Thymus (tissue), 14 donors: ENCODE measurements at places on chromosomes 7 and 10.

GRCh38 chr7:154927624-154928125 lies 75.2 kb downstream of the PAXIP1 start:
- peak; percentile 81 for DNase-seq

DNA sequence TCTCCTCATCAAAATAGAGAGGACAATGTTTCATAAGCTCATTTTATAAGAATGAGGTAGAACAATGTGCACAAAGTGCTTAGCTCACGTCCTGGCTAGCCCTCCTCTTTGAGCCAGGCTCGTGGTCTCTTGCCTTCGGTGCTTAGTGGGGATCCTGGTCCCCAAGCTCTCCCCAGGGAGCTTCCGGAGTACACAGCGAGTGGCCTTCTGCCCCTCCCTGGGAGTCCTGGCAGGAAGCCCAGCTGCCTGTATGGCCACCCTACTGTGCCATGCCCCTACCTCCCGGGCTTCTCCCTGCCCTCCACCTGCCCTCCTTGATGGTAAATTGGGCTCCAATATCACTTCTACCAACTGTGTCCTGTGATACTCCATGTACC lies 868 bp downstream of the MYO1G start:
- no peak for DNase-seq

- DNase-seq, result peak; percentile 38
Measured at GRCh38 chr7:26376175-26376917, 84.7 kb downstream of the SNX10 start.

DNA sequence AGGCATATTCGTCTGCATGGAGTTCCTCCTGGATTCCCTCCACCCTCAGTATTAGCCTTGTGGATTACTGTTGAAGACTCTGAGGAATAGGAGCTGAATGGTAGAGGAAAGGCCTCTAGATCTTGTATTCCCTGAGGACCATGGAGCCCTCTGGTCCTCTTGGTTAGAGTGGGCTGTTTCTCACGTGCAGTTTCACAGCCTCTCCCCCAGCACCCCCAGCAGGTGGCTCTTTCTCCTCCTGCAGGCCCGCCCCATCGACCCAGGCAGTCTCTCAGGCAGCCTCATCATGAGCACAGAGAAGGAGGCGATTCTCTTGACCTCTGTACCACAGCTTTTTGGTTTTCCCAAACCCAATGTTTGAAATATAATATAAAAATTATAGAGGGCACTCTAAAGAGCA lies 102.0 kb downstream of the WNT2 start:
- DNase-seq, result no peak

DNA sequence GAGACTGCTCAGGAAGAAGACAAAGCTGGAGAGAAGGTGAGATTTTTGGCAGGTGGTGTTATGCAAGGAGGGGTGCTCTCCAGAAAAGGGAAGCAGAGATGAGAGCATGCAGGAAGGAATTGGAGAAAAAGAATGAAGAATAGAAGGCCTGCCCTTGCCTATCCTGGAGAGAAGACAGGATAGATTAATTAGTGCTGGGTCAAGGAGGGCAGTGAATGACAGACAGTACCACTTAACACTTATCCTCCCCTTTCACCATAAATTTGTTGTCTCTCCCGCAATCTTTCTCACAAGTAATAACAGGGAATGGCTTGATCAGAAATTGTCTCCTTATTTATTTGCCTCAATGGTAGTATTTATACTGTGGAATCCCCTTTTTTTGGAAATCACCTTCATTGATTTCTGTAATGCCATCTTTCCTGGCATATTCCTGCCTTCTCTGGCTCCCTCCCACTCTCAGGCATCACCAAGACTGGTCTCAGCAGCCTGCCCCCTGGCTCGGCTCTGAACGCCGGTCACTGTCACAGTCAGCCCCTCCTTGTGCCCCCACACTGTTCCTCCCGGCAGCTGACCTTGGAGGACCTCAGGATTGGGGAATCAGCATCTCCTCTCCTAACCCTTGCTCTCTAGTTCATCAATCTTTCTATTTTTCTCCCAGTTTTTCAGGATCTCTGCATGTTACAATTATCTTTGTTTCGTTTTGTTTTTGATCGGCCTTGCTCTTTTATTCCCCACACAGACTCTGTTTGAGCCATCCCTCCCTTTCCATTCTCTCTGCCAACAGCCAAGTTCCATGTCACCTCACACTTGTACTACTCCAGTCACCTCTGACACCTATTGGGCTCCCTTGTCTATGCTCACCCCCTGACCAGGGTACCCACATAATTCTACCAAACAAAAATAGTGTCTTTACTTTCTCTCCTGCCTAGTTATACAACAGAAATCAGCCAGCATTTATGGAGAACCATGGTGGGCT lies 294.2 kb downstream of the PLXDC2 start:
- no peak for DNase-seq

- no peak for DNase-seq
Measured at GRCh38 chr7:84384417-84384816, 189.8 kb upstream of the SEMA3A start.

- peak; percentile 12 for DNase-seq
Measured at GRCh38 chr7:75534727-75535307, 42.7 kb downstream of the SPDYE5 start.

DNA sequence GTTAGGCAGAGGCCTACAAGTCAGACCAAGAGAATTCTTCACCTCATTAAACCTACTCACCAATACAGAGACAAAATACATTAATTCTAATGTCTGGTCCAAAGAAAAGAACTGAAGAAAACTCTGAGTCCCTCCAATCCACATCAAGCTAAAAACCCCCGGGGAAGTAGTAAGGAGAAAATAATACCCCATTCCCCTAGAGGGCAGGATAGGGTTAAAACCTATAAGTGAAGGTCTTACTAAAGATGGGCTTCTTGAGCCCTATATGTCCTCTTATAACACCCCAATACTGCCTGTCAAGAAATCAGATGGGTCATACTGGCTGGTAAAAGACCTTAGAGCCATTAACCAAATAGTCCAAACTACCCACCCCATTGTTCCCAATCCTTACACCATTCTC lies 141.3 kb upstream of the TMEM106B start:
- DNase-seq, result no peak

DNA sequence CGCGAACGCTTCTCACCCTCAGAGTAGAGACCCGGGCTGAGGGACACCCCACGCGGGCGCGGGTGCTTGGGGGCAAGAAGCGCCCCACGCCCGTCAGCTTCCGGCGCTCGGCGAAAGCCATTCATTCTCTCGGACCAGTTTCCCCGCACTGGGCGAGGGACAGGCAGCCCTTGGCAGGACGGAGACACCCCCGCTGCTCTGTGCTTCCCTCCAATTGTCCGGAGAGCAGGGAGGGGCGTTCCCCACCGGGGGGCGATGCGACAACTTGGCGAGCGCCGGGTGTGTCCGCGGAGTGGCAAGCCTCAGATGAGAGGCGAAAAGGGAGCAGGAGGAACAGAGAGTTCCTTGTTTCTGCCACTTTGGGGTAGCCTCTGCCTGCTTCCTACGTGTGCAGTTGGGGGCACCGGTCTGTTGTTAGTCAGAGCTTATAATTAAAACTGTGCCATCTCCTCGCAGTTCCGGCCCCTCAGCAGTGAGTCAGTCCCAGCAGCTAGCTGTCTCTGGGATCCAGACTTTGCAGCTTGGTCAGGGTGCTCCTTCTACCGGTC lies 1.7 kb downstream of the GPR158 start:
- no peak for DNase-seq

GRCh38 chr7:14630048-14630447 lies 272.5 kb downstream of the DGKB start:
- DNase-seq, result no peak

DNA sequence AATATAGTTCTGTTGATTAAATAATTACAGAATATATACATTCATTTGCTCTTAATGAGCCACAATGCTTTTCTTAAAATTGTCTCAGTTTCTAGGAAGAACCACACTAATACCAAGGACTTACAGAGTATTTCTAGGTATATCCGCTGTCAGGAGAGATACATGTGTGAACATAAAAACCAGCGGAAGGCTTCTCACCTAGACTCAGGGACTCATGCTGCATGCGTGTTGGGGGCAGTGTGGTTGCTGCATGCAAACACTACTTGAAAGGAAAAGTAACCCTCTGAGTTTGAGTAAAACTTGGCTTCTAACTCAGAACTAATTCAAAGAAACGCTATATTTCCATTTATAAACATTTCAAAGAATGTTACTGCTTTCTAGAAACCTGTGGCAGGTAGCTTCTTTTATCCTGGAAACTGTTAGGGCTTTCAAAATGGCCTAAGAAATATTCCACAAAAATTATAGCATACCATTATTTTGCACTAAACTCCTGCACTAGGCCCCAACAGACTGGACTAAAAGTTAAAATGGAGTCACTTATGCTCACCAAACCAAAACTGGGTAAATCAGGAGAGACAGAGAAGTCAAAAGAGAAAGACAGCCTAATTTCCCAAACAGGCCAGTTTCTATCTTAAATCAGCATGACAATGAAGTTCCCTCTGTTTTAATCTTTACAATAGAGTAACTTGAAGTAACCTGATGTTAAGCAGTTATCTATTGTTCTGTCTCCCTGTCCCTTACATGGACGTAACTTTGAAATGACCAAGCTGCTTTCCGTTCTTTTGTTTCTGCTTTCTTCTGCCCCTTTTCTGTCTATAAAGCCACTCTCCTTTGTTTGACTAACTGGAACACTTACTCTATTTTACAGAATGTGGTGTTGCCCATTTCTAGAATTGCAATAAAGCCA lies 95.2 kb upstream of the FAM133B start:
- DNase-seq, result no peak

- no peak for DNase-seq
Measured at GRCh38 chr10:11609492-11610093, 1.9 kb downstream of the USP6NL start.

GRCh38 chr7:13990984-13991790 lies 1.7 kb upstream of the ETV1 start:
- peak; percentile 82 for DNase-seq

- DNase-seq, result no peak
Measured at GRCh38 chr10:119241066-119241465, 33.7 kb downstream of the GRK5 start.

DNA sequence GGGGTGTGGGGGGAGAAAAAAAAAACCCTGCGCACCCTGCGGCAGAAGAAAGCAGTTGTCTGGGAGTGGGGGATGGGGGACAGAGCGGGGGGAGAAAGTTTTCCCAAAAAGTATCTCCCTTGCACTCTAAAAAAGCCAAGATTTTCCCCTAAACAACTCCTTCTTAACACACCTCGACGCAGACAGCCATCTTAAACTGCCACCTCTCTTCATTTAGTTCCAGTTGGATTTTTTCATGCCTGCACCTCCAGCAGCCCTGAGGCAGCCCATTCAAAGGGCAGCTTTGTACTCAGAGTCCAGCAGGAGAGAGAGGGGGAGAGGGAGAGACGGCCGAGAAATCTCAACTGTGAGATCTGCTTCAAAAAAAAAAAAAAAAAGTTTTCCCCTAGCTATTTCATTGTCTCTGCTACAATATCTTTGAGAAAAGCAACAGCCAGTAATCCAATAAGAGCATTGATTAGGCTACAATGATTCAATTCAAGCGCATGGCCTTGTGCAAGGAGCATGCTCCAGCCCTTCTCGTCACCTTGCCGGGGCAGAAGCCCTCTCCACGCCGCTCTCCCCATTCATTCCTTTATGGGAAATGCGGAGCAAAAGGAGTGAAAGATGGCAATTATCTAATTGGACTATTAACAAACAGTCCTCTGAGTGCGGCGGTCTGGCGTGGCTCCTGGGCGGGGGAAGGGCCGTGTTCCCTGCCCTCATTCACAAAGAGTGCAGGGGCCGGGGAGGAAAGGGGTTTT lies 939 bp upstream of the VAX1 start:
- DNase-seq, result no peak

- no peak for DNase-seq
Measured at GRCh38 chr10:14837003-14837756, 657 bp downstream of the CDNF start.

- no peak for DNase-seq
Measured at GRCh38 chr10:126907423-126907970, 2.3 kb downstream of the DOCK1 start.
